Activated CD8-positive, alpha-beta memory T cell treated with anti-CD3 and anti-CD28 coated beads for 1 hour (primary cell): ENCODE measurements at places on chromosomes 3 and 15.

- DNase-seq = no peak
Observed at GRCh38 chr3:14487086-14487485, 53.1 kb downstream of the GRIP2 start.

- peak; percentile 28 for DNase-seq
Observed at GRCh38 chr15:59492389-59493377, 54.7 kb downstream of the FAM81A start.

DNA sequence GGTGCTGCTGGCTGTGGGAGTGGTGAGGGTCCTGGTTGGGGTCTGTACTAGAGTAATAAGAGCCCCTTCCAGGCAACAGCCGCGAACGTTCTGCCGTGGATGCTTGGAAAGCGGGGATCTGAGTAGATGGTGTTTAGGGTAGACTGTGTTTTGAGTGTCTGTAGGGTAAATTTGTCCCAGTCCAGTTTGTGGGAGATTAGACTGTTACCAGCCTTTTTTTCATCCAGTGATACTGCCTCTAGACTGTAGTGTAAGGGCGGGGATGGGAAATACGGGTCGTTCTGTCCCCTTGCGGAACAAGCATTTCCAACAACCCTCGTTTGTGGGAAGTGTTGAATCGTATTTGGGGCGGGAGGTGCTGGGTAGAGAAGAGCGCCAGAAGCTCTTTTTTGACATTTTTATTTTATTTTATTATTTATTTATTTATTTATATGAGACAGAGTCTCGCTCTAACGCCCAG lies 424 bp downstream of the HAUS2 start:
- DNase-seq = no peak

DNA sequence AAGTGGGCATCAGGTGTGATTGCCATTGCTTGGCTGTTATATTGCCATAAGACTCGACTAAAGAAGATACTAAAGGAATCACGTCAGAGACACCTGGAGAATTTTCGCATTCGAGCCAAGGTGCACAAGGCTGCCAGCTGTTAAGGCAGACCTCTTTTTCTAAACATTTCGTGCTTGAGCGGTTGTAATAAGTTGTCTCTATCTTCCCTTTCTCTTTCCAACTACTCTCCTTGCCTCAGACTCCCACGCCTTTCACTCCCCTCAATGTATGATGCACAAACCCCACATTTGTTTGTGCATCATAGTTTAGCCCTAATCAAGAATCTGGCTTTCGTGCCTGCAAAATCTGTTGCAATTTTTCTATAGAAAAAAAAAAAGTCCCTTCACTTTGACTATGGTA lies 118.0 kb downstream of the IQCH start:
- no peak for DNase-seq

- DNase-seq = no peak
Observed at GRCh38 chr3:15456321-15456720, 28.9 kb downstream of the EAF1 start.
